Cortex of kidney (tissue), 1 donor: ENCODE measurements at places on chromosomes 2 and 18.

- no peak for DNase-seq
Measured at GRCh38 chr2:73112026-73112912, 479 bp downstream of the RAB11FIP5 start.

DNA sequence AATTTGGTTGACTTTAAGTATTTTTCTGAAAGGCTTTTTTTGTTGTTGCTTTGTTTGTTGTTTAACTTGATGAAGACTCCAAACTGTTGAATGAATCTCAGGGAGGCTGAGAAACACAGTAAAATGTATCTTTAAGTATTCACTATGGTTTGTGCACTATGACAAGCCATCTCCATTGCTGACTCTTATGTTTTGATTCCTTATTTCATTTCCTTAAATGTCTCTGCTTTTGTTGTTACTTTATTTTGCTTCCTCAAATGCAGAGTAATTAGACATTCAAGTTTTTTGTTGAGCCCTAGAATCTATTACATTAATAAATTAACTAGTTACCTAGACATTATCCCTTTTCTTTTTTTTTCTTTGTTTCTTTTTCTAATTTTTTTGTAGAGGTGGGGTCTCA, 46.3 kb upstream of the SLC39A10 start:
- DNase-seq = no peak

- DNase-seq = no peak
Measured at GRCh38 chr18:48940854-48941611, 9.7 kb downstream of the SMAD7 start.

DNA sequence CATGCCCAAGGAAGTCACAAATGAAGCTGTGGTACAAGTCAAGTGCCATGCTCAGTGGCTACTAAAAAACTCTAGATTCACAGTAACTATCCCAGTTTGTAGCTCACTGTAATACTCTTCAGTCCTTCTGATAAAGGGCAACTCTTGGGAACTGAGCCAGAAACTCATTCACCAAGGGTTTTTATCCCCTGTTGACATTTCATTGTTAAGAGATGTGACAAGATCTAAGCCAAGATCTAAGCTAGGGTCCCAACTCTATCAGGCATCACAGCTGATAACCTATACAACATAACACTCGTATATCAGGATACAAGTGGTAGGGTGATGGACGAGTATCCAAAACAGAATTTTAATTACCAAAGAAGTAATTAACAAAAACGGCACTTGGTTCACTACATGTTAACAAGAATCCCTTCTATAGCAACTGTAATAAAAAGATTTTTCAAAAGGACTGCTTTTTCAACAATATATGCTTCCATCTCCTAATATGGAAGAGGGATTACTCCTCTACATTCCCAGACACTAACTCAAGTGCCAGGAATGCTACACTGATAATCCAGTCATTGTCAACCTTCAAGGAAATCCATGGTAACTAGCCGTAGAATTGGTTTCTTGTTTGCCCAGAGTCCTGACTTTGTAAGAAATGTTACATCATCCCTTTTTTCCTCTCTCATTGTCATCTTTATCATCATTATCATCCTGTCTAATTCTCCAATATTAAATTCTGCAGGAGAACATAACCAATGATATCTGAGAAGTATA, 111.7 kb downstream of the CDH2 start:
- no peak for DNase-seq

GRCh38 chr2:150554046-150554445, 66.6 kb upstream of the RND3 start:
- no peak for DNase-seq

- DNase-seq = no peak
Measured at GRCh38 chr2:113755835-113756354, 547 bp downstream of the SLC35F5 start.

DNA sequence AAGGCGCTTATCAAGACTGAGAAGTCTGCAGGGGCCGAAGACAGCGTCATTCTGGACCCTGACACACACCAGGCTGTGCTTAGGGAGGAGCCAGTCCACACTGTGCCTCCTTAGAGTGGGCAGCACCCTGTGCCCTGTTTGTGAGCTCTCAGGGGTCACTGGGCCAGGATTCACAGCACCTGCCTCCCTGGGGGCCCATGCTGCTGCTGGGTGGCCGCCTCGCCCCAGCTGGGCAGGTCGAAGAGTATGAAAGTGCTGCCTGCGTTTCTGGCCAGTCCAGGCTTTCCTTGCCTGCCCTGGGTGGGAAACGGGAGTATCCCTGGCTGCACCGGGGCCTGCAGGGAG, 15.4 kb upstream of the GPR55 start:
- no peak for DNase-seq
